ENCODE measurements at places on chromosomes 2 and 18.

- no peak for DNase-seq
Measured at GRCh38 chr2:1518331-1518803, 105.1 kb downstream of the TPO start.

DNA sequence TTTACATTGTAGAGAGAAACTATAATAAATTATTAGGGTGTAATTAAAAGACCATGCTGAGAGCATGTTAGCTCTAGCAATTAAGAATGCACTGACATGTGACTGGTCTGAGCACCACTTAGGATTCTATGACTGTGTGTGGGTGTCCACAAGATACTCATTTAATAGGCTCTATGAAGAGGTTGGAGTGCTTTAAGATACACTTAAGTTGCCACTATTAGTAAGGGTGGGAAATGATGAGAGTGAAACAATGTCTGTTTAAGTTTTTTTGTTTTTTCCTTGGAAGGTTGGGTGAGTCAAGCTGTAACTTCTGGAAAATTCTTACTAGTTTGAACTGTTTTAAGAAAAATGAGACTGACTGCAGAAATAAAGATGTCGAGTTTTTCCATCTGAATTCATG lies 1.8 kb upstream of the FAP start:
- no peak for DNase-seq

DNA sequence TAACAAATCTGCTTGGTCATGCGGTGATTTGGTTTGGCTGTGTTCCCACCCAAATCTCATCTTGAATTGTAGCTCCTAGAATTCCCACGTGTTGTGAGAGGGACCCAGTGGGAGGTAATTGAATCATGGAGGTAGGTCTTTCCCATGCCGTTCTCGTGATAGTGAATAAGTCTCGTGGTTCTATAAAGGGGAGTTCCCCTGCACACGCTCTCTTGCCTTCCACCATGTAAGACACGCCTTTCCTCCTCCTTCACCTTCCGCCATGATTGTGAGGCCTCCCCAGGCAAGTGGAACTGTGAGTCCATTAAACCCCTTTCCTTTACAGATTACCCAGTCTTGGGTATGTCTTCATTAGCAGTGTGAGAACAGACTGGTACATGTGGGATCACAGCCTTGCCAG lies 36.7 kb downstream of the TRABD2A start:
- DNase-seq = no peak

- no peak for DNase-seq
Measured at GRCh38 chr18:80033181-80034067, 810 bp upstream of the RBFA start.

GRCh38 chr2:168120310-168120709 lies 127.1 kb downstream of the STK39 start:
- DNase-seq = no peak

DNA sequence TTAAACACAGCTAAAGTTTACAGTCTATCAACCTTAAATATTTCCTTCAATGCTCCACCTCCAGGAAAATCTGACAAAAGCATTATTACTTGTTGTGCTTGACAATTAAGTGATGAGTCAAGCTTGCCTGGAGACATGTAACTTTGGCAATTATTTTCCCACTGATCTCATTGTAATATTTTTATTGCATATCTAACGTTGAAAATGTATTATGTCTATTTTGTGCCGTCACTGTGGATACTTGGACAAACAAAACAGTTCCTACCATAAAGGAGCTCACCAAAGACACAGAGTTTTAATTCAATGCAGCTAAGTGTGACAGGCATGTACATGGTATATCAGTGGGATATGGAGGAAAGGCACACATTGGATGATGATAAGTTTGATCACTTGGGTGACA lies 24.7 kb downstream of the RNF103 start:
- no peak for DNase-seq

GRCh38 chr2:145939949-145940348 lies 1420.0 kb upstream of the ZEB2 start:
- no peak for DNase-seq

DNA sequence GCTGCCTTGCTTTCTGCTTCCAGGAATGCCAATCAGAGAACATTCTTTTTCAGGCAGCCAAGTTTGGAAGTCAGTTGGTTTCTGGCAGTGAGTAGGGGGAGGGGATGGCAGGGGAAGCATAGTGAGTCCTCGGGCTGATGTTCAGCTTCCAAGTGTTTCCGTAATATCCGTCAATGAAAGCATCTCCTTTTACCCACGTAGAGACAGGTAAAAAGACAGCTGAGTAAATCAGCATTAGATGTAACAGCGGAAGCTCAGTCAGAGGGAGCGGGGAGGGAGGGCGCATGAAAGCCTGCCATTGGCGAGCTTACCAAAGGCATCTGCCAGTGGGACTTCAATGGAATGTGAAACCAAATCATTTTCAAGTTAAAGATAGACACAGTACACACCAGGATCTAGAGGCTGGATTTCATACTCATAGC lies 117.1 kb upstream of the DTNA start:
- no peak for DNase-seq

DNA sequence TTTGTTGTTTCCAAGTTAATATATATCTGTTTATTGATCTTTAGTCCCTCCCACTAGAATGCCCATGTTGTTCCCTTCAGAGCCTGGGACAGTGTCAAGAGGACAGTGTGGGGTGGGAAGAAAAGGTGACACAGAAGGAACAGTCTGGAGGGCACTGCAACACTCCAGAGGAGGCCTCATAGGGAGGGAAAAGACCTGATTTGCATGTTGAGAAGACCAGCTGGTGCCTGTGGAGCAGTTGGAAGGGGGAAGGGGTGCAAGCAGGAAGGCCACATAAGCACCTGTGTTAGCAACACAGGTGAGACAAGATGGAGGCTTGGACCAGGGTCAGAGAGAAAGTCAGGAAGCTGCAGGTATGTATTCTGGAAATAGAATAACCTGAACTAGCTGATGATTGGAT lies 48.1 kb upstream of the FHOD3 start:
- no peak for DNase-seq

DNA sequence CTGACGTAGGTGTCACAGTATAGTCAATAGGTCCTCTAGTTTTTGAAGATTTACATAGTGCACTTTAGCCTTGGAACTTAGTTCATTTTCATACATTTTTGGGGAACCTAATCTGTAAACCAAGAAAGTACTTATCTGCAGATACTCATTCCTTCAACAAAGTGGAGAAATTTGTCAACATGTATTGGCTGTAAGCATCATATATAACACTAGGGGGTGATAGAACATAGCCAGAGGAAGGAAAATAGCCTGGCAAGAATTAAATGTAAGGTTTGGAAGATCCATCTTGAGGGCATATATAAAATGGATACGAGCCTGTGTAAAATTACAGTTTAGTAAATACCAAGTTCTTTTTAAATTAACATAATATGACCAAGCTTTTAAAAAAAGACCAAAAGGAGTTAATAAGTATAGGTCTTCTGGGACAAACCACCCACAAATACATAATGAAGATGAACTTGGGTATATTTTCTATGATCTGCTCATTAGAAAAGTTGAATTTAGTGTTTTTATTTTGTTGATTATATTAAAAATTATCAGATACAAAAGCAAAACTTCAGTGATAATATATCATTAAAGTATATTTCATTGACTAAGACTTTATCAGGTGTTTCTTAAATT lies 18.2 kb downstream of the RPL37A start:
- DNase-seq = no peak

DNA sequence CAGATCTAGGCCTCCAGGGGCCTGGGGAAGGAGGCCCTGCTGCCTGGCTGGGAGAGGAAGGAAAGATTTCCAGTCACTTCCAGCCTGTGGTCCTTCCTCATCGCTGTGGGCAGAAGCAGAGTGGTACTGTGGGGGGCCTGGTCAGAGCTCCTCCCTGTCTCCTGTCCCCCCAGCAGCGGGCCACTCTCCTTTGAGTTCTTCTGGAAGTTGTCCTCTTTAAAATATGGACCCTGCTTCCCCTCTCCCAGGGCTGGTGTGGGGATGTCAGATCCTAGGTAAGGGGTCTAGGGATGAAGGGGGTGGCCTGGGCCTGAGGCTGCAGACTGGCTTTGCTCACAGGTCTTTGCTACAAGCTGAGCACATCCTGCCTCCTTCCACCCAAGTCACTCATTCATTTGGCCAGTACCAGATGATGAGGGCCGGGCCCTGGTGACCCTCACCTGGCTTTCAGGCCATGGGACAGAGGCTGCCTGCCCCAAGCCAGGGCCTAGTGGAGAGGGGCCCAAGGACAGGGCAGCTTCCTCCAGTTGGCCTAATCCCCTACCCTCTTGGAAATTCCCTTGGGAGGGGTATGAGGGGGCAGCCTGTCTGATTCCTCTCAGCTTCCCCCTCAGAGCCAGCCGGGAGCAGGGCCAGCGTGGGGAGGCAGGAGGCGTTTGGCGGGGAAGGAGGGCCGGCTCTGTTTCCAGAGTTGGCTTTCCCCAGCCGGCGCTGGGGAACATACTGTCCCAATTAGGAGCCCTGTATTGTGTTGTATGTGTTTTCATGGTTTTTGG lies 231.9 kb downstream of the DYSF start:
- DNase-seq = no peak

- DNase-seq = peak; percentile 75
Measured at GRCh38 chr2:237818066-237818473, 19.5 kb downstream of the RBM44 start.

- peak; percentile 14 for DNase-seq
Measured at GRCh38 chr18:60978338-60978737, 354.9 kb upstream of the CDH20 start.

GRCh38 chr2:189584686-189585085 lies 4.1 kb upstream of the SLC40A1 start:
- no peak for DNase-seq

- DNase-seq = no peak
Measured at GRCh38 chr18:23662309-23663263, at the start of gene ANKRD29. Gene ANKRD29, minus strand, starts transcription at chr18:23662911. Its CDS starts 181 bp downstream, at chr18:23662730.

- DNase-seq = no peak
Measured at GRCh38 chr18:31683106-31683505, 1.3 kb downstream of the B4GALT6 start.

GRCh38 chr2:54550547-54550946 lies 94.4 kb downstream of the SPTBN1 start:
- no peak for DNase-seq

GRCh38 chr2:146271131-146271831 lies 1573.5 kb upstream of the ACVR2A start:
- no peak for DNase-seq

DNA sequence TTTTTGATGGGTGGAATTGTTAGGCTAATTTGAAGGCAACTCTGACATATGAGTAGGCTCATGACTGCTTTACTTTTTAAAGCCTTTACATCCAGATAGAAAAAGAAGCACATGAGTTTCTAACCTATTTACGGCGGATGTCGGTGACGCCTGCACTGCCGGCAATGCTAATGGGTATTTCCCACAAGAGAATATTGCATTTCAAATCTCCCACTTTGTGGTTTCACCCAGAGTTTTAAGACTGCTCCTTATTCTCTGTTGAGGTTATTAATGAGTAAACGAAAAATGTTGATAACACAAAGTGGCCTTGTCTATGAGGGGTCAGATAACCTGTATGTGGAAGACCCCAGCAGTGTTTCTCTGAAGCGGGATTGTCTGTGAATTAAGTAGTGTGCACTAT lies 14.0 kb downstream of the CCDC85A start:
- no peak for DNase-seq

DNA sequence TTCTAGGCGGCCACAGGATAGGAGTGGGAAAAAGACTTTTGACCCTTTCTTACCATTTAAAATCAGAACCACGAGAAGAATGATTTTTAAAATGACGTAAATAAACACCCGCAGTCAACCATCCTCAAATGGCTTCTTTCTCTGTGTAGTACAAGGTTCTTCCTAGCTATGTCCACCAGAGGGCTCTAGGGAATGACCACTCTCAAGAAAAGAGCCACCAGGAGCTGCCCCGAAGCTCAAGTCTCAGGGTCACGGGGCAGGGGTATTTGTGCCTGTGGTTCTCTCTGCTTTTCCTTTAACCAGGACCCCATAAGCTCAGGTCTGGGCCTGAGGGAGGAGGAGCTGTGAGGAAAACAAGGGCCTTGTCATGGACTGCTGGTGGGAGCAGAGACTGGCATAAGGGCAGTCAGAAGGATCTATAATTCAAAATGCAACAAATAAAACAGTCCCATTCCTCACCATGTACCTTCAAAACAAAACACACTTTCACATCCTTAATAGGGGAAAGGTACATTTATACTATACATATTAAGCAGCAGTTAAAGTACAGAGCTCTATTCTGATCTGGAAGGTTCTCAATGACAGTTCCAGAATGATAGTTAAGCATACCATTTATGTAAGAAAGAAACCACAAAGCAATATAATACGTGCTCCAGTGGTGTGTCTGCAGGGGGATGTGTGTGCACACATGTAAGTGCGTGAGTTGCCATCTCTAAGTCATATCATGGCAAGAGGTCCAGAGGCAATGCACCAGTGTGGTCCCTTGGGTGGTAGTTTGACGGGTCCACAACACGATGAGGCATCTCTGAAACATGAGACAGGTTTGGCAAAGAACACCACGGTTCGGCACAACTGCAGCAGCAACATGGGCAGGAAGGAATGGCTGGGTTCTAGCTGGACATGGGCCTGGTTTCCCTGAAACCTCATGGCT lies 18.6 kb downstream of the LYPD1 start:
- no peak for DNase-seq

GRCh38 chr18:59700535-59700967 lies 3.3 kb upstream of the CCBE1 start:
- no peak for DNase-seq

- no peak for DNase-seq
Measured at GRCh38 chr18:28073658-28074057, 103.3 kb downstream of the CDH2 start.

DNA sequence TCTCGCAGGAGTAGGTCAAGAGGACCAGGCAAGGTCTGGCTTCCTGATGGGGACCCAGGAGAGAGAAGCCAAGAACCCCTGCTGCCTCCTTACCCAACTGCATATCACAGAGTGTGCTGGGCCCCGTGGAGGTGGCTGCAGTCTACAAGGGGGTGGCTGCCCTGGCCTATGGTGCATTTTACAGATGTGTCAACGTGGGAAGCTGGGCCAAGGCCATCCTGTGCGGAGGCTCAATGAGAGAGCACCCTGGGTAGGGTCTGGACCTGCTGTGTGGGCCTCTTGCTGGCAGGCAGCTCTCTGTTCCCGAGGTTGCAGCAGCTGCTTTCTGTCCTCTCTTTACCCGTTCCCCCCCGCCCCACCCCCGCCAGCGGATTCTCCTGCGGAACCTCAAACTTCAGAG lies 61.4 kb downstream of the GBX2 start:
- no peak for DNase-seq

DNA sequence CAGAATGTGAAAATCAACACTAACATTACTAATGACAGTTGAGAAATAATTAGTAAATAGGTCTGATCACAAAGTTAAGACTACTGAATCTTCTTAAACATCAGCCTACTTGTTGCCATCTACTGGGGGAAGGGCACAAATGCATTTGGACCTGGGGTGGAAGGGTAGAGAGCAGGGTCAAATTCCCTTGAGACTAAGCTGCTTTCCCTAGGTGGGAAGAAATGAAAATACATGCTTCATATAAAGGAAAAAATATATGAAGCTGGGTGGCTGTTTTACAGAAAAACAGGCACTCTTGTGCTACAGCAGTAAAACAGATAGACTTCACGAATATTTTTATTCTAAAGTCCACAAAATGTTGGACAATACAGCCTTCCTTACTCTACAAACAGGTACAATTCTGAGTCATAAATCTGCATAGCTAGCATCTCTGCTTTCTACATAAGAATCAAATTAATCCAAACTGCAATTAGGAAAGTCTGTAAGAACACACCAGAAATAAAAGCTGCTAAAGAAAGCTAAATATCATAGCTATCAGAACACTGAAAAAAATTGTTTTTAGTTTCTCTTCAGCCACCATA lies 10.9 kb downstream of the TRIP12 start:
- DNase-seq = no peak

GRCh38 chr2:238457927-238458324 lies 31.2 kb downstream of the ASB1 start:
- DNase-seq = no peak

All from AG09309 (cell line).